ENCODE measurements at places on chromosomes 6 and 20. TPM values are rescaled to one million over a fixed set of nuclear protein-coding genes. Genes with fewer than 3 reads are reported as not detected.

DNA sequence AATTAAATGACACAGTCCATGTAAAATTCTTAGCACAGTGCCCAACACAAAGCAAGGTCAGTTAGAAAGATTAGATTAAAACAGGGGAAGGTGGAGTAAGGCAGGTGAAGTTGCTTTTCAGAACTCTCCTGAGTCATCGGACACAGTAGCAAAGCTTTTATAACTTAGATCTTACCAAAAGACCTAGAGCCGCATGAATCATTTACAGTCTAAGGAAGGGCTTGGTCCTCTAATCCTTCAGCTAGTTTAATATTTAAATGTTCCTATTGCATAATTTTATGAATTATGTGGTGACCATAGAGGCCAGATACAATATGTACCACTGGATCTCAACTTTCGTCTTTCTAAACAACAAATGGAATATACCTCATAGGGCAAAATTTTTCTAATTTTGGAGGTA is 202.1 kb upstream of the SNX9 start:
- DNase-seq, result no peak

GRCh38 chr20:18650224-18650623 is 62.4 kb downstream of the DTD1 start:
- no peak for DNase-seq

DNA sequence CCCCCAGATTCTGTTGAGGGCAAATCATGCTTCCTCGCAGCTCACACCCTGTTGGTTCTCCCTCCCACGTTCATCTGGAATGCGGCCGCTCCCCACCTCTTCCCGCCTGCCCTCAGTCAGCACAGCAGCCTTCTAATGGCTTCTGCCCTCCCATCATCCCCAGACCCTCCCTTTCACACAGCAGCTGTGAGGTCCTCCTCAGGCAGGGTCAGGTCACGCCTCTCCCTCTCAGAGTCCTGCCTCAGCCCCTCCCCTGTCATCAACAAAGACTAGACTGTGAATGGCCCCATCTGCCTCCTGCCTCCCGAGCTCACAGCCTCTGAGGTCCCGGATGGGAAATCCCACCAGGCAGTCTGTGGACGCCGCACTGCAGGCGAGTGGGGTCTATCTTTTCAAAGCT is 7.9 kb upstream of the BHLHE23 start:
- DNase-seq, result no peak

DNA sequence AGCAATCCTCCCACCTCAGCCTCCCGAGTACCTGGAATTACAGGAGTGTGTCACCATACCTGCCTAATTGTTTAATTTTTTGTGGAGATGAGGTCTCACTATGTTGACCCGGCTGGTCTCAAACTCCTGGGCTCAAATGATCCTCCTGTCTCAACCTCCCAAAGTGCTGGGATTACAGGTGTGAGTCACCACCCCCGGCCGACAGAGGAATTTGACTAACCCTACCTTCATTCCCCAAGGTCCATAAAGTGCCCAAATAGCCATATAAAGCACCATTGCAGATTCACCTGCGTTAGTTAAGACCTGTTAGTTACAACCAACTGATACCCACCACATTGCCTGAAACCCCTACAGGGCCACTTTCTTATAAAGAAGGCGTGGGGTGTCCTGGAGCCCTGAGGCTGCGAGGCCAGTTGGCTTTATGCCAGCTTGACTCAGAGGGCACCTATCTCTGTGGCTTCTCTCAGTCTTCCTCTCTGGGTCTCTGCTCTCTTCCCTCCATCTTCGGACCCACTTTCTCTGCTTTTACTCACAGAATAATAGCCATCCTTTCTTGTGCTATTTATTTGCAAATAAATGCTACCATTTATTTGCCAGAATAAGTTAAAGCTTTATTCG is 65.6 kb downstream of the SLC2A10 start:
- no peak for DNase-seq

DNA sequence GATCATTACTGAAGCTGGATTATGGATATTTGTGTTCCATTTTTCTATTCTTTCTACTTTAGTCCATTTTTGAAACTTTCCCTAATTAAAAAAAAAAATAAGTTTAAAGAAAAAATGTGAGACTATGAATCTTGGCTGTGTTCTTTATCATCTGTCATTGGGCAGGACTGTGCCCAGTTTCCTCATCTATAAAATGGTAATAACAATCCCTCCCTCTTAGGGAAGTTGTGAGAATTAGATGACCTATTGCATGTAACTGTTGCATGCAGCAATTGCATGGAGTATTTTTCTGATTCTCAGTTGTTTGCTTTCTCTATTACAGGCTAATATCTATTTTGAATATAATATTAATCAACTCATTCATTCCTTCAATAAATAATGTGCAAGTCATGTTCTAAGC is 108.2 kb upstream of the LOC128125822 start:
- no peak for DNase-seq

- no peak for DNase-seq
These were observed 31.9 kb downstream of the NSFL1C start for GRCh38 chr20:1434571-1435336.

DNA sequence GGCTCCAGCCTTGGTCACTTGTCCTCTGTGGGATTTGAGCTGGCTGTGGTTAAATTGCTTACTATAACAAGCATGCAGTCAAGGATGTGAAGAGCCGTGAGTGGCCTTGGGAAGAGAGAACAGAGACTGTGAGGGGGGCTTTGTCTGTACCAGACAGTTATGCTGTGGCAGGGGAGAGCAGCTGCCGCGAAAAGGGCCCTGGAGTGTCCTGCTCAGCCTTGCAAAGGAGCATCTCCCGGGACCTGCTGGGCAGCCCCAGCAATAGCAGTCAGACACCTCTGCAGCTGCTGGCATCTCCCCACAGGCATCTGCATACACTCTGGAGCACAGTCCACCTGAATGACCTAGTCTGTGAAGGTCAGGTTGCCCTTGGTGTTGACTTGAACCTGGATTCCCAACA is 6.3 kb downstream of the EBF4 start:
- peak; percentile 42 for DNase-seq

GRCh38 chr6:56659721-56660380 is 17.2 kb upstream of the DST start:
- DNase-seq, result no peak

The ROS1 gene
- 0.81 TPM for total RNA-seq

The JAG1 gene
- 133 TPM for total RNA-seq

The ABHD16B gene
- total RNA-seq, result not detected

The AIG1 gene
- total RNA-seq, result 17.7 TPM

The RIMS1 gene
- 3.3 TPM for total RNA-seq

The NTSR1 gene
- total RNA-seq, result 0.55 TPM

The SIRT5 gene
- 17.8 TPM for total RNA-seq
